ENCODE measurements at places on chromosomes 1 and 21. TPM values are rescaled to one million over a fixed set of nuclear protein-coding genes. Genes with fewer than 3 reads are reported as not detected.

Gene RHD
- not detected for total RNA-seq

Gene PGBD5
- total RNA-seq = 0.98 TPM

Gene OR2T29
- not detected for total RNA-seq

Gene FGR
- 0.17 TPM for total RNA-seq

Gene TNFSF4
- 14.6 TPM for total RNA-seq

Gene HLX
- 7.2 TPM for total RNA-seq

Gene OR6K3
- total RNA-seq = not detected

Gene CADM3
- 0.47 TPM for total RNA-seq

Gene RPS6KA1
- total RNA-seq = 34.2 TPM

Gene XCL1
- total RNA-seq = not detected

DNA sequence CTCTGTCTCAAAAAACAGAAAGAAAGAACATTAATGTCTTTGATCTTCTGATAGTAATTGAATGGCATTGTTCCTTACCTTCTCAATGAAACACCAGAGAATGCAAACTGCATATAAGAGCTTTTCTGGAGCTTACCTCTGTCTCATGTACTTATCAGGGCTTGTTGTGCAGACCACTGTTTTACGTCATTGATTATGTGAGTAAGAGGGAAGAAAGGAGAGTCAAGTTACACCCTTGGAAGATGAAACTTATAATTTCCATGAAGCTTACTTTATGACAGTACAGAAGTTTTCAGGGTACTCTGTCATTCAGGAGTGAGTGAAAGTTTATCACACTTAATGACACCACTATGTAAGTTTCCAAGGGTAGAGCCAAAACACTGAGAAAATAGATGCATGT lies 49.0 kb upstream of the MAB21L3 start:
- DNase-seq = no peak

- DNase-seq = peak; percentile 62
These were observed 1.4 kb downstream of the NIT1 start for GRCh38 chr1:161119092-161119903.

DNA sequence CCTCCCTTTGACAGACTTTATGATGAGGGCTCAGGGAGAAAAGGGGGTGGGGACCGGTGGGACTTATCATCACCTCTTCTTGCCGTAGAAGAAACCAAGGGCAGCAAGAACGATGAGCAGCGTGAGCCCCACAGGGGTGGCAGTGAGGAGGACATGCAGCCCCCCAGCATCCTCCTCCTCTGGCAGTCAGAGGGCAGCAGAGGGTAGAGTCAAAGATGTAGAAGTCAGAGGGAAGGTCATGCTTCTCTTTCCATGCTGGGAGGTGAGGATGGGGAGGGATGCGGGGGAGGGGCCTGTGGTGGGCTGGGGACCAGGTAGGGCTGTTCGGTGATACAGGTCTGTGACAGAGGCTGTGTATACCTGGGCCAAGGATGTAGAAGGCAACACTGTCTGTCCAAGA lies 14.8 kb downstream of the INSRR start:
- no peak for DNase-seq

- DNase-seq = peak; percentile 100
These were observed 163.2 kb downstream of the ZBTB18 start for GRCh38 chr1:244214009-244214967.

DNA sequence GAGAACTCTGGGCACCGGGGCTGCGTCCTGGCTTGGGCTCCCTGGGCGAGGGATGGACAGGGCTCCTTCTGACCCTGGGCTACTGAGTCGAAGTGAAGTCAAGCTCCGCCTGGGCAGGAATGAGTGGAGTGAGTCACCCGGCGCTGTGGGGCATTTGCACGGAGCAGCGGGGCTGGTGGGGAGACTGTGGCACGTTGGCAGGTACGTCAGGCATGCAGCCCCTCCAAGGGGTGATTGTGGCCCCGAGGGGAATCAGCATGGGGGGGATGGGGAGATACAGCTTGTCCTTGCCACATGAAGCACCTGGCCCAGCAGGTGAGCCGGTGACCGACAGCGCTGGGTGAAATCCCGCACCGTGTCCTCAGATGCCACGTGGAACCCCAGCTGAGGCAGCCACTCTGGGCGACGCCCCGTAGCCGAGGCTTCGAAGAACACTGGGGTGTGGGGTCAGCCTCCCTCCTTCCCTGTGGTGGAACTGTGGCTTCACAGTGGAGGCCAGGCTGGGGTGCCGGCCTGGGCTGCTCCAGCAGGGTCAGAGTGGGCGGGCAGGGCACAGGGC lies 62.3 kb downstream of the COL18A1 start:
- DNase-seq = peak; percentile 69

GRCh38 chr1:241271427-241271826 lies 85.6 kb downstream of the RGS7 start:
- no peak for DNase-seq

DNA sequence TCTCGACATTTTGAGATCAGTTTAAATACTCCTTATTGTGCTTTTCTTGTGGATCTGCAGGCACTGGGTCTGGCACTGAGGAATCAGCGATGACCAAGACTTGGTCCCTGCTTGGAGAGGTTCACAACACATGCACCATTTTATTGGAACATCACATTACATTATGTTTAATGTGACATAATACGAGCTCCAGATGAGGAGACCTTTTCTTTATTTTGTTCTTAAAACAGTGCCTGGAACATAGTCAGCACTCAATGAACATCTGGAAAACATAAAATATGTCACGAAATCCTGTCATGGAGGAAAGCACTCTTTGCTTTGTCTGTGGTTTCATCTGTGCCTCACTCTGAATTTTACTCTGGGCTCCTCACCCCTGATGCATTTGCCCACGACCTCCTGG lies 110.7 kb downstream of the ST6GALNAC3 start:
- no peak for DNase-seq

DNA sequence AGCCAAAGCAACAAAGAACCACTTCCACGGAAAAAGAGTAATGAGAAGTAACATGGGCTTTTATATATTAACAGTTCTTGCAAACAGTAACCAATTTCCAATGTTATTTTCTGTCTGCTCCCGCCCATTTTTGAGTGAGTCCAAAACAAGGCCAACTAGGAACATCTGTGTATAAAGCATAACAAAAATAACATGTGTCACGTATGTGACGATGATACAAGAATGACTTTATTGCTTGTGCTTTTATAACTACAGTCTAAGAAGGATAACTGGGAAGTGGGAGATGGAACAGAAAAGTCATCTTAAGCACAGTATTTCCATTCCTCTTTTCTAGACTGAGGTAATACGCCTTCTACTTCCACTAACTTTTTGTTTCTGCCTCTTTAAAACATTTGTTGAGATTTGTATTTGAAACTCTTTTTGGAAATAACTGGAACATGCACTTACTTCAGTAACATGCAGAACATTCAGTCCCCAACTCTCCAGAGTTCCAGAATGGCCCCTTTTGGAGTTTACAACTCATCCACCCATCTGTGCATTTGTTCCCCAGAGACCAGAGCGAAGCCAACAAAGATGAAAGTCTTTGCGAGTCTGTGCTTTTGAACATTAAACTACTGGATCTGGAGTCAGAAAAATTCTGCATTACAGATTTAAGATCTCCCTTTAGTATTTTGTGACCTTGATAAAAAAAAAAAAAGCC lies 143.0 kb upstream of the ZRANB2 start:
- no peak for DNase-seq

DNA sequence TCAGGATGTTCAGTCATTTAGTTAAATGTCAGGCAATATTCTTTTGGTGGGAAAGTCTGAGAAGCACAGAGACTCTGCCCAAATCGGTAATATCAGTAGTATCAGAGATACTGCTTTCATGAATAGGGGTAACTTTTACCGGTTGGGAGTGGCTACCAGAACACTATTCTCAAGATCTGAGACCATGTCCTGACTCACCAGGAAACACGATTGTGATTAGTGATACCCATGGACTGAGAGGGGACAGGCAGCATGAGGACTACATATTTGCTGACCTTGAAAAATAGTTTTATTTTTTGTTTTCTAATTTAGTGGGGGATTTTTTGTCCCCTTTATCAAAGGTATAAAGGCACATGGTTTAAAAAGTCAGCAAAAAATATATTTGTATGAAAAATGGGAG lies 76.0 kb upstream of the NEK2 start:
- DNase-seq = no peak

GRCh38 chr1:186915555-186915954 lies 86.8 kb downstream of the PLA2G4A start:
- DNase-seq = peak; percentile 28

- DNase-seq = no peak
These were observed 13.3 kb upstream of the BARHL2 start for GRCh38 chr1:90730243-90731022.

DNA sequence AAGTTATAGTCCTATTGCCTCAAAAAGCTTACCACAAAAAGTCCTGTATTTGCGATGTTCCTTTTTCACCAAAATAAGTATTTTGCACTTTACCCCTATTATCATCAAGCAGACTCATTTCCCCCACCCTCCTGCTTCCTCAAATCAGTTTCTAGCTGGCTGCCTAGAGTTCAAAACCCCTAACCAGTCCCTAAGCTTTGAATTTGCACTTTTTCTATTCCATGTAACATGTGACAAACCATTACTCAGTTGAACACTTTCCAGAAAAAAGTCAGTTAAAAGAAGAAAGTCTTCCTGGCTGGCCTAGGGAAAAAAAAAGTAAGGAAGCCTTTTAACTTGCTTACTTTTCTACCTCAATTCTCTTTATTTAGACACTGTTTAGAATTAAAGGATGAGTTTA lies 8.2 kb downstream of the CEP170 start:
- peak; percentile 53 for DNase-seq

- DNase-seq = no peak
These were observed 599.1 kb downstream of the NPHP4 start for GRCh38 chr1:5393146-5393545.

DNA sequence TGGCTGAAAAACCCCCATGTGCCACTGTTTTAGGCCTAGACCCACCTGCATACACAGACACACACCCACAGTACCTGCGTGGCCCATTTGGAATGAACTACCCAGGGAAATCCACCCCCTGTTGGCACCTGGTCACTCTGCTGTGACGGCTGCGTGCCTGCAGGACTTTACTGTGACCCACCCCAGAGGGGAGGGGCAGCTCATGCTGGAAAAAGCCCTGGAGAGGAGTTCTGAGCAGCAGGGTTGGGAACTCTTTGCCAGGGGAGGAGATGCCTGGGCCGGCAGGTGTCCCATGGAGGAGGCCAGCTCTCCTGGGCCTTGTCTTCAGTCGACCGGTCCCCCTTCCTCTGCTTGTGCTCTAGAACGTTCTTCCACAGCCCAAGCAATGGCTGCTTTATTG lies 87.3 kb upstream of the CSF3R start:
- DNase-seq = no peak

GRCh38 chr21:32653326-32653901 lies 41.2 kb upstream of the CFAP298 start:
- DNase-seq = peak; percentile 26

- peak; percentile 90 for DNase-seq
These were observed 34.0 kb downstream of the MAP3K7CL start for GRCh38 chr21:29164323-29164942.

DNA sequence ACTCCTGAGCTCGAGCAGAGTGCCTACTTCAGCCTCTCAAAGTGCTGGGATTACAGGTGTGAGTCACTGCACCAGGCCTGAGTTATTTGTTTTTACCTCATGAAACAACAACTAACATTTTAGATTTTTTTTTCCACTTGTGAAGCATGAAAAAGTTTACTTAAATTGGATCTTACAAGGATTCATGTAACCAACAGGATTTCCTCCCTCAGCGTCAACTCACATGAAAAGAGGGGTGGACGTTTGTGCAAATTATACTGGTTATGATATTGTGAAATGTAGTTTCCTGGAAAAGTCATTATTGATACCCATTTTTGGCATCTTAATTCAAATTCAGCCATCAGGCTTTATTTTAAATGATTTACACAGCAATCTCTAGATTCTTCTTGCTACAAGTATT lies 6.5 kb downstream of the CNST start:
- no peak for DNase-seq

GRCh38 chr1:240171907-240172306 lies 80.2 kb downstream of the FMN2 start:
- no peak for DNase-seq

GRCh38 chr1:167288390-167289074 lies 67.8 kb downstream of the POU2F1 start:
- DNase-seq = no peak

GRCh38 chr1:205488074-205488723 lies 16.3 kb upstream of the CDK18 start:
- DNase-seq = peak; percentile 62

GRCh38 chr1:67611846-67612245 lies 73.2 kb upstream of the GADD45A start:
- no peak for DNase-seq

DNA sequence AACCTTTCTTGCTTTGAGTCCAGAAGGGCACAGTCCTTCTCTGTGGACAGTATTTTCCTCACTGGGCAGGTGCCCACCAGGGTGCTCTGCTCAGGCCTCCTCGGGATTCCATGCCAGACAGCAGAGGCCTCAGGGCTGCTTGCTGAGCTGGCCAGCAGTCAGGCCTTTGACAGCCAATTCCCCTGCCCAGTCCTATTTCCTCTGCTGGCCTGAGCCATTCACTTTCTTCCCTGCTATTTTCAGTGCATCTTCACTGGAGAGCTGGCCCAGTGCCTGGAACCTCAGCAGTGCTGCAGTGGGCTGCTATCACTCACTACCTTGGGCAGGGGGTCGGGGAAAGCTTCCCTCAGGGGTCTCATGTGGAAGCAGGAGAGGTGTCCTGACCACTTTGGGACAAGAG lies 33.2 kb downstream of the KCNA10 start:
- DNase-seq = no peak

DNA sequence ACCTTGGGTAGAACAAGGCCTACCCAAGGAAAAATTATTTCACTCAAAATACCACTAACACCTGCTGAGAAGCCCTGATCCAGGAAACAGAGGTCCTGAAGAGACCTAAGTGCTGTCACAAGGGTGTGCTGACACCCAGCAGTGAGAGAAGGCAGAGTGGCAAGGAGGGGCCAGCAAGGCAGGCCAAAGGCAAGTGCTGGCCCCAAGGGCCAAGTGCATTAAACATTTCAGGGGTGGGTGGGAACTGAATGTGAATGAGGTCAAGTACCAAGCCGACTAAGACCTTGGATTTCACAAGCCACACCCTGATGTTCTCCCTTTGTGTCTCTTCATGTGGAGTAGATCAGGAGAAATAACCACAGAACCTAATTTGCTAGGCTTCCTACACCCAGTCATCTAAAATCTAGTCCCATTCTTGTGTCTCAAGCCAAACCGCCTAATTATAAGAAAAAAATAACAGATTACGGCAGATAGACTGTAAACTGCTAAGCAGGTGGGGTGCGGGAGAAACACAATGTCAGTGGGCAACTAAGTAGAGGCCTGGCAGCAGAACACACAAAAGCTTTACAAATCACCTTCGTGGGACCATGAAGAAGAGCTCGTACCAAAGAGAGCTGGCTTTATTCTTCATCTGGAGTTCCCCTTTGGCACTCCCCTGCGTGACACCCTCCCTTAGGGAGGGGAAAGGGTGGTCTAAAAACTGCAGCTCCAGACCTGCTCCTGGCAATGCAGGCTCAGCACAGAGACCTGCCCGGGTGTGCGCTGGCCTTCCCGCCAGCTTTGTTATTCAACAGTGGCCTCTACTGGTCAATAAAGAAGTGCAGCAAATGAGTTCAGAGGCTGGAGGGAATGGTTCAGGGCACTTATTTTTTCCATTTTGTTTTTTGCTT lies 8.7 kb downstream of the UBE2G2 start:
- peak; percentile 39 for DNase-seq
